Ecto neural progenitor cell (in vitro differentiated cells): ENCODE measurements at places on chromosomes 5 and 9.

DNA sequence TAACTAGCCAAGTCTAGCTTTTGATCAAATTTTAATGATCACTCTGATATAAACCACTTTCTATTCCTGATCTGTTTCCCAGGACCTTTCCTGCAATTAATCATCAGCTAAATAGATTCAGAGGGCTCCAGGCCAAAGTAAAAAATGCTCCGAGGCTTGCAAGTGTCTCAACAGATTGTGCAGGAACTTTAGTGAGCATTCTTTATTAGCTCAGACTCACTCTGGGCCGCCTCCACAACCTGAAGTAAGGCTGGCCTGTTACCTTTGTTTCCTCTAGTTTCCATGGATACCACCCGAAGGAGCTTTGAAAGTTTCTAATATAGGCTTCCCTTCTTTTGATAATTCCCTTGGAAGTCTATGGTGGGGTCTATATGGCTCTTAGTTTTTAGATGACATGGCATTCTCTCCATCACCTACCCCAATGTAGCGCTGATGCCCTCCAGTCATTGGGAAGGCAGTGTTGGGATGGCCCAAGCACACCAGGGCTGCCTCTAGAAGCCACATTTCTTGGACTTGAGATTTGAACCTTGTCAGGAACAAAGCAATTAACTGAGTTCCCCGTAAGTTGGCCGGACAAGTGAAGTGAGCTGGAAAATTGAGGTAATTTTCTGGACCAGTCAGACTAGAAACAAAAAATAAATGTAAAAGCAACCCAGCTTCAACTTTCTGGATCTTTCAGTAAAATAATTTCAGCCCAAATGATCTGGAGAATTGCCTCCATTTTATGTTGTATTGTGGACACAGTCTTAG is 97.6 kb upstream of the LHFPL2 start:
- no peak for DNase-seq

DNA sequence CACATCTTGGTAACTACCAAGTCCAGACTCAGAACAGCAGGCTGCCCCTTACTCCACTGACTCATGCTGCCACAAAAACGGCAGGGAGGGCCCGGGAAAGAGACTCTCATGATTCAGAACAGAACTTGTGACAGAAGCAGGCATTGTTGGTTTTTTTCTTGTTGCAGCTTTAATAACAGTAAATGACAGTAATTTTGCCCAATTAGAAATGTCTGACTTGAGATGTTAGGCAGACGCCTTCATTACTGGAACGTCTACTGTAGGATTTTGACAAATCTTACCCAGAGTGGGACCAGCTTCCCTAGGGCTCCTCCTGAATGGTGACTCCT is 77.9 kb downstream of the SEMA5A start:
- DNase-seq: no peak

- no peak for DNase-seq
These were observed 16.4 kb downstream of the PPP3R2 start for GRCh38 chr9:101578378-101578777.

DNA sequence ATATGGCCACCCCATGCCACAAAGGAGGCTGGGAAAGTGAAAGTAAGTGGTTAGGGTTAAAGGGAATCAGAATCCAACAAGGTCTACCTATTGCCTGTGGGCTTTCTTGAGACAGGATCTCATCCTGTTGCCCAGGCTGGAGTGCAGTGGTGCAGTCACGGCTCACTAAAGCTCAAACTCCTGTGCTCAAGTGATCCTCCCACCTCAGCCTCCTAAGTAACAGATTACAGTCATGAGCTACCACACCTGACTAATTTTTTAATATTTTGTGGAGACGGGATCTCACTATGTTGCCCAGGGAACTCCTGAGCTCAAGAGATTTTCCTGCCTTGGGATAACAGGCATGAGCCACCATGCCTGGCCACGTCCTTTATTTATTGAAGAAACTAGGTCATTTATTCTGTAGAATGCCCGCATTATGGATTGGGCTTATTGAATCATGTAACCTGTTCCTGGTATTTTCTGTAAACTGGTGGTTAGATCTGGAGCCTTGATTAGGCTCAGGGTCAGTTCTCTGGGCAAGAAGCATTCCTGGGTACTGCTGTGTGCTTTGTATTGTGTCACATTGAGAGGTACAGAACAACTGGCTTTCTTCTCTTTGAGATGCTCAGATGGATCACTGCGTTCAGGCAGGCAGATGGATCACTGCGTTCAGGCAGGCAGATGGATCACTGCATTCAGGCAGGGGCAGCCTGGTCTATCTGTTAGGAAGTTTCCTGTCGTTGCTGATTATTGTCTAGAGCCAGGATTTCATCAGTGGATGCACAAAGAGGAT is 41.6 kb downstream of the ERGIC1 start:
- DNase-seq: no peak

DNA sequence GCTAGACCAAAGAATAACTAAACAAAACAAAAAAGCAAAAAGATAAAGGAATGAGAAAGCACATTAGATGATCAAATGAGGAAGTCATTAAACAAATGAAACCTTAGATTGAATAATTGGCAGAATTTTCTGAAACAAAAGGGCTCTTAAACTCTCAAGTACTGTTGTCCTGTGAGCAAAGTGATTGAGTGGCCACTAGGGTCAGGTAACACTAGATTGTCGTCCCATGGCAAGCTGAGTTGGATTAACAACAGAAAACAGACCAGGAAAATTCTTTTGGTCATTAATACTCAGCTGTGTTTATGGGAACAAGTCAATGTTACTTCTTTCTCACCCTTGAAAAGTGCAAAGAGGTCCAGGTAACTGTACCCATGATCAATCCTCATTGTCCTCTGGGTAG is 81.6 kb upstream of the MRPS30 start:
- DNase-seq: no peak

GRCh38 chr9:35338086-35338485 is 151.8 kb upstream of the RUSC2 start:
- DNase-seq: no peak

GRCh38 chr5:138491669-138492559 is 26.6 kb downstream of the EGR1 start:
- peak; percentile 85 for DNase-seq

DNA sequence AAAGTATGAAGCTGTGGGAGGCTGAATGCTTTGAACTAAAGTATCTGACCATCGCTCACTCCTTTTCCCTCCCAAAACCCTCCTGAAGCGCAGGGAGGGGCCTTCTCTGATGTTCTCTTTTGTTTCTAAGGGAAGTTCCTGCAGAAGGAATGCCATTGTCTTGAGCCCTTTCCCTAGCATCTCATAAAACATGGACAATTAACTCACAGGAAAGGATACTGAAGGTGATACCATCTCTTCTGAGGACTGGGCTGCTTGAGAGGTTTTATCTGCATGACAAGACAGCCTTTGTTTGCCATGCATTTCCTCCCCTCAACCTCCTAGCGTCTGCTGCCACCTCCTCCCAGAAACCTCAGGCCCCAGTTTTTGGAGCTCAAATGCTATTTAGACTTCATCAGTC is 4.3 kb upstream of the RMND5B start:
- DNase-seq: no peak

- DNase-seq: no peak
These were observed 5.9 kb upstream of the EGR1 start for GRCh38 chr5:138459311-138459933.

DNA sequence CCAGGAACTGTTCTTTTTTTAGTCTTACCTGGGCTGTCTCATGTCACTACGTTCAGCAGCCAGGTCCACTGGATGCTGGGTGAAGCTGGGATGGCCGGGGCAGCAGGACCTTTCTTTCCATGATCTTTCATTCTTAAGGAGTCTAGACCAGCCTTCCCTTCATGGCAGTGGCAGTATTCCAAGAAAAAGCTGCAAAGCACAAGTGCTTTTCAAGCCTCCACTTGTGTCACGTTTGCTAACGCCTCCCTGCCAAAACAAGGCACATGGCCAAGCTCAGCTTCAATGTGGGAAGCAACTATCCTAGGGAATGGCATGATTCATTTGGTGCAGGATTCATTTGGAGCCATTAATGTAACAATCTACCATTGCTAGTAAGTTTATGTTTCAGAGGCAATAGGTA is 94.8 kb downstream of the RCL1 start:
- DNase-seq: no peak

- no peak for DNase-seq
These were observed 6.2 kb downstream of the OBP2B start for GRCh38 chr9:133202688-133203453.

DNA sequence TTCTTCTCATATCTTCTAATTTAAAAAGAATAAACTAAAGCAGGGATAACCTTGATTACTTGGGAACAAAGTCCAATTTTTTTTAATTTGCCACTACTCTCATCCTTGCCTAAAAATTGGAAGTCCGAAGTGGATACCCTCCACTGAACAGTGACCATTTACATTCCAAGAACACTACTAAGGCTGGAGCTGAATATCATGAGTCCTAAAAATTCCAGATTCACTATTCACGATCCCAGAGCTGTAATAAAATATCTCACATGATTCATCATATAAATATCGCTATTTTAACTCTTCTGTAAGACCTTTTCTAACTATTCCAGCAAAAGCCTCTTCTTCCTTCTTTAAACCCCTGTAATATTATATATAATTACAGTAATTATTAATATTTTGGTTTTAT is 57.4 kb downstream of the ATPSCKMT start:
- no peak for DNase-seq
